CD4-positive, alpha-beta memory T cell (primary cell): ENCODE measurements at places on chromosomes 7 and 10. TPM values are rescaled to one million over a fixed set of nuclear protein-coding genes. Genes with fewer than 3 reads are reported as not detected.
A peak's percentile ranks its signal among the peaks of the same experiment; 100 is the strongest.

ACTR1A gene
- 54.9 TPM for total RNA-seq

- peak; percentile 40 for DNase-seq
These were observed 6.0 kb upstream of the REEP3 start for GRCh38 chr10:63515002-63515763.

SPDYE9 gene
- total RNA-seq, result not detected

- DNase-seq, result no peak
These were observed 37.1 kb downstream of the CPXM2 start for GRCh38 chr10:123854498-123854897.

GSTO1 gene
- 52.8 TPM for total RNA-seq

DNA sequence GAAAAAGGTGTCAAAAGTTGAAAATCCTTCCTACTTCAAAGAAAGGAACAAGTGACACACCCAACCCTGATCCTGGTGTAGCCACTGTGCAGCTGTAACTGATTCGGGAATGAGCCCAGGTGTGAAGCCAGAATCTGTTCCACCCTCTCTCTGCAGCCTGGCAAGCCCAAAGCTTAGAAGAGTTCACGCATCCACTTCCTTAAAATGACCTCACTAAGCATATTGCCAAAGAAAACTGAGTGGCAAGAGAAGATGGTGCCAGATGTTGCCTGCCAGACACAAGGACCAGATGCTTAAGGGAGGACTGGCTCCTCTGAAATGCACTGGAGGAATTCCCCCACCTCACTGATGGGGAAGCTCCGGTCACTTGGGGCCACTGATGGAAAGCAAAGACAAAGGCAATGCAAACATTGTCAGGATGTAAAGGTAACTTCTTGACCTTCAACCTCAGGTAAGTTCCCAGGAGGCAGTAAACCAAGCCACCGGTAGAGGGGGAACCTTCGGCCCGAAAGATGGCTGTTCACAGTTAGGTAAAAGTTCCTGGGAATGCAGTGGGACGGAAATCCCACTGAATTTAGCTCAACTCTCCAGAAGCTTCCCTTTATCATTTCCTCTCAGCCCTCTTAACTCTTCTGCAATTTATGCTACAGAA is 554.9 kb downstream of the KCNMA1 start:
- no peak for DNase-seq

- no peak for DNase-seq
These were observed 91.6 kb downstream of the DNMBP start for GRCh38 chr10:99917963-99918825.

- DNase-seq, result no peak
These were observed 64.5 kb upstream of the MYL10 start for GRCh38 chr7:101693498-101694091.

- no peak for DNase-seq
These were observed 34.0 kb upstream of the TMEM273 start for GRCh38 chr10:49222170-49222569.

GRCh38 chr7:105163718-105164117 is 149.7 kb downstream of the KMT2E start:
- DNase-seq, result no peak

DNA sequence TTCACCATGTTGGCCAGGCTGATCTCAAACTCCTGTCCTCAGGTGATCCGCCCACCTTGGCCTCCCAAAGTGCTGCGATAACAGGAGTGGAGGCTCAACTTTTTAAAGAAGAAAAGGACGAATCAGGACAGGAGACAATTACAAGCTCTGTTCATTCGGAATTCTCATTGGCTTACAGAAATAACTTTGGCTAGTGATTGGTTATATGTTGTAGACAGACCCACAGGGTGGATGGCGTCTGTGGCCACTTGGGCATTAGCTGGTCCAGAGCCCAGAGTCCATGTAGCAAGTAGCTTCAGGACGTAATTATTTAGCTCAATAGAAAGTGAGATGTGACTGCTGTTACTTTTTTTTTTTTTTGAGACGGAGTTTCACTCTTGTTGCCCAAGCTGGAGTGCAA is 160.5 kb upstream of the TNRC18 start:
- DNase-seq, result no peak

DNA sequence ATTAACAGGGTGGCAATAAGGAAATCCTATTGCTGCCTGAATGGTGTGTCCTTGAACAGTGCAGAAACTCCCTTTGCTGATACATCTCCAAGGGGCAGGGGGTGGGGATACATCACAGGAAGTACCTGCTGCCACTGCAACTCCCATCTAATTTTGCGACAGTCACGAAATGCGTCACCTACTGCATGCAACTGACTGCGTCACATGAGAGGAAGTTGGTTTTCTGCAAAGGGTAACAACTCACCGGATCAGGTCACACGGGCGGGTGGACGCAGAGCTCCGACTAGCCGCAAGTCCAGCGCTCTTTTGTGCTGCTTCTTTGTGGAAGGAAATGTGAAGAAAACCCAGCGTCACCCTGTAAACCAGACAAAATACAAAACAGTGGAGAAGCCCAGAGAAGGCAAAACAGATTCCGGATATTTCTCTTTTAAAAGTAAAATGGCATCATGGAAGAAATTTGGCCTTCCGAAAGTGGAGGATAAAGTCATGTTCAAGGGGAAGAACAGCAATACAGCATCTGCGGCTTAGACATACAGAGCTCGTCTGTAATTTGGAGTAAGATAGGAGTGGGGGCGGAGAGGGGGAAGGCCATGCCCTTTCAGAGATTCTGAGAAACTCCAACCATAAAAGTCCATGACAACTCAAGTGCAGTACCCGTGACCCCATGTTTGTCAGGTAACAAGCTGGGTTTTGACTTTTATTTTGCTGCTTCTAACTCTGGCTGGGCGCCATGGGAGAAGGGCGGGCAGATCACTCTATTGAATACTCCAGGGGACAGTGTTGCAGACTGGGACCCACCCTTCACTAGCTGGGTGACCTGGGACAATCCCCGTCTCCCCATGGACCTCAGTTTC is 32.3 kb upstream of the PLEKHS1 start:
- no peak for DNase-seq

C7orf33 gene
- not detected for total RNA-seq

COL28A1 gene
- 0.19 TPM for total RNA-seq

ACTL6B gene
- not detected for total RNA-seq

DNA sequence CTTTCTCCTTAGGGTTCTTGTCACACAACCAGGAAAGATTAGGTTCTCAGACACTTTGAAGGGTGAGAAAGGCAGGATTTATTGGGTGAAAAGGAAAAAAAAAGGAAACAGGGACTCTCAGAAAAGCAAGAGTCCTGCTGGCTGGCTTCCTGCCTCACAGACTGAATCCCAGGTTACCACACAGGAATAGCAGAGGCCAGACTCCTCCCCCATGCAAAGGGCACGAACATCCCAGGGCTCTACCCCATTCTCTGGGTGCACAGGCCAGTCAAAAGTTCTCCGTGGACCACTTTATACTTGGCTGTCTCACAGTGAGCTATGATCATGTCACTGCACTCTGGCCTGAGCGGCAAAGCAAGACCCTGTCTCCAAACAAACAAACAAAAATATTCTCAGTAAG is 42.6 kb downstream of the HOXA1 start:
- DNase-seq, result no peak

FAM107B gene
- total RNA-seq, result 191 TPM

PHYHIPL gene
- total RNA-seq, result not detected

RSU1 gene
- total RNA-seq, result 53.6 TPM

- no peak for DNase-seq
These were observed 906 bp downstream of the DKK1 start for GRCh38 chr10:52314822-52315552.

DNA sequence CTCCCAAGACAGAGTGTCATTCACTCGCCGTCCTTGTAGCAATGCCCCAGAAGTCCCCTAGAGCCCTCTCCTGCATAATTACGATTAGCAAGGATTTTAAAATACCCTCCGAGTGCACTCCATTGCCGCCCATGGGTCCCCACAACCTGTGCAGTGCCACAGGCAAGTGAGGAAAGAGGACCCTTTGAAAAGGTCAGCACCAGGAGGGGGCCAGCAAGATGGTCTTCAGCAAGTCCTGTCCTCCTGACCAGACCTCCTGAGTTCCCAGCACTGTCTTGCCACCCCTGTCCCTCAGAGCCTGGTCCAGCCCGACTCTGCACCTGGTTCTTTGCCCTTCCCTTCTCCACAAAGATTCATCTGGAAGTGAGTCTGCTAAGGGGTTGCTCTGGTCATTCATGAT is 32.1 kb downstream of the CLRN3 start:
- DNase-seq, result no peak

DNA sequence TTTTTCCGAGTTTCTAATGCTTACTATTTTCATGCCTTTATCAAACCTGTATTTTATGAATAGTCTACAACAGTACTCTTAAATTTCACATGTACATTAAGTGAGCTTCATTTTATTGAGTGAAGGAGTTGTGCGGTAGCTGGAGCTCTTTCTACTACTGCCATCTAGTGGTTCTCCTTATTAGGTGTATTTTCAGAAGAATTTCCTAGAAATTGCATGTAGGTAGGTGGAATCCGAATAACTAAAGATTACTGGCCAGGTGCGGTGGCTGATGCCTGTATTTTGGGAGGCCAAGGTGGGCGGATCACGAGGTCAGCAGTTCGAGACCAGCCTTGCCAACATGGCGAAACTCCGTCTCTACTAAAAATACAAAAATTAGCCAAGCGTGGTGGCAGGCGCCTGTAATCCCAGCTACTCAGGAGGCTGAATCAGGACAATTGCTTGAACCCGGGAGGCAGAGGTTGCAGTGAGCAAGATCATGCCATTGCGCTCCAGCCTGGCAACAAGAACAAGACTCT is 38.3 kb downstream of the LRRC72 start:
- peak; percentile 51 for DNase-seq

DNA sequence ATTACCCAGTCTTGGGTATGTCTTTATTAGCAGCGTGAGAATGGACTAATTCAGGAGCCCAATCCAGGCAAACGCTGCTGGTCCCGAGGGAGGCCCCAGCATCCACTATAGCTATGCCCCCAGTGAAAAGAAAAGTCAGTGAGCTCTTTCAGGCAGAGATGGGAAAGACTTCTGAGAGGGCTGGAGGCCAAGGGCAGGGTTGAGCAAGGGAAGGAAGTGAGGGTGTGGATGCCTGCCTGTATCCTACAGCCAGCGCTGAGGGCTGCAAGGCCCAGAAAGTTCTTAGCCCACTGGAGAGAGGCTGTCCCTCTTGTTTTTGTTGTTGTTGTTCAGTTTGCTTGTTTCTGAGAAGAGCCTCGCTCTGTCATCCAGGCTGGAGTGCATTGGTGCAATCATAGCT is 261.6 kb downstream of the ZEB1 start:
- DNase-seq, result no peak

MMRN2 gene
- 0.20 TPM for total RNA-seq

DNA sequence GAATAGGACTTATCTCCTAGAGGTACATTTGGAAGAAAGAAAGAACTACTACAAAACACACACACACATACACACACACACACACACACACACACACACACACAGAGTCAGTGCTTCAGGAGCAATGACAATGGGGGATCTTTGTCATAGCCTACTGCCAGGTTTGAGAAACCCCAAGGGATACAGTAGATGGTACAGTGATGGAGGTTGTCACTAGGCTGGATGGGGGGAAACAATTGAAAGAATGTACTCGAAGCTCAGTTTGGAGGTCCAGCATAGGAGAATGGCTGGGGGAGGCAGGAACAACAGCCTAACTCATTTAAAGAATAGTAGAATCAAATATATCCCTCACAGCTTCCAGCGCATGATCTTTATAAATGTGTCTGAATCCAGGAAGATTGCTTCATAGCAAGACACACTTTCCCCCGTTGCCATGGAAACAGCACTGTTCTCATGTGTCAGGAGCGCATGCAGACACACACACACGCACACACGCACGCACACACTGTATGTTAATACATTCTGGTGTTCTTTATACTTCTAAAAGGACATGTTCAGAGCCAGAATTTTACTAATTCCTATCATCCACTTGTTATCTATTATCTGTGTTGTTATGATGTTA is 32.6 kb upstream of the ZNRF2 start:
- no peak for DNase-seq

GRCh38 chr10:71396711-71397295 is at the start of gene CDH23:
TSS of gene CDH23 (plus strand) at chr10:71396920. CDS start at chr10:71439832, 42,912 bp downstream.
- DNase-seq, result no peak

- DNase-seq, result no peak
These were observed 17.1 kb upstream of the DDX21 start for GRCh38 chr10:68938884-68939283.

GRCh38 chr7:28858895-28859294 is 99.2 kb downstream of the TRIL start:
- no peak for DNase-seq

GRCh38 chr10:62805231-62806099 is 945 bp downstream of the ADO start:
- no peak for DNase-seq

GRCh38 chr10:117972168-117972837 is 74.4 kb downstream of the RAB11FIP2 start:
- DNase-seq, result no peak

- DNase-seq, result no peak
These were observed 269.1 kb downstream of the ZMYND11 start for GRCh38 chr10:404346-404745.

ADIRF gene
- total RNA-seq, result not detected

LRIT1 gene
- total RNA-seq, result not detected

SH2D4B gene
- 0.17 TPM for total RNA-seq

DNA sequence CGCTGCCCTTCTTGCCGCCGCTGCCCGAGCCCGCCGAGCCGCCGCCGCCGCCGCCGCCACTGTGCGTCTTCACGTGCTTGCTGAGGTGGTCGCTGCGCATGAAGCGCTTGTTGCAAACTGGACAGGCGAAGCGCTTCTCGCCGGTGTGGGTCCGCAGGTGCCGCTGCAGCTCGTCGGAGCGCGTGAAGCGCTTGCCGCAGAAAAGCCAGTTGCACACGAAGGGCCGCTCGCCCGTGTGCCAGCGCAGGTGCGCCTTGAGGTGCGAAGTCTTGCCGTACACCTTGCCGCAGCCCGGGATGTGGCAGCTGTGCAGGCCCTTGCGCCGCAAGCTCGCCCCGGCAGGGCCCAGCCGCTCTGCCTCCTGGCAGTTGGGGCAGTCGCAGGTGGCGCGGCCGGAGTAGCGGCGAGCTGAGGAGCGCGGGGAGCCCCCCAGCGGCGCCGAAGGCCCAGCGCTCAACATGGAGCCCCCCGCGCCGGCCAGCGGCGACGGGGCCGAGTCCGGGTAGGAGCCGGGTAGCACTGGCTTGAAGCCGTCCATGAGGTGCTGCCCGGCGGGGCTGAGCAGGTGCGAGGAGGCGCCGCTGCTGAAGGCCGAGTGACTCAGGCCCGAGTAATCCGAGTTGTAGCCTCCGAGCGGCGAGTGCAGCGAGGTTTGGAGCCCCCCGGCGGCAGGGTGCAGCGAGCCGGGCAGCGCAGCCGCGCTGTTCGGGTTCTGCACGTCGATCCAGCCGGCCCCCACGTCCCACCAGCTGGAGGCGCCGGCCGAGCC is 2.1 kb downstream of the SP8 start:
- no peak for DNase-seq

GRCh38 chr10:75129537-75129936 is 18.1 kb downstream of the SAMD8 start:
- DNase-seq, result no peak

GRCh38 chr7:56097700-56098099 is 4.9 kb upstream of the PHKG1 start:
- DNase-seq, result no peak

GRCh38 chr7:28677668-28678067 is 265.4 kb downstream of the CREB5 start:
- DNase-seq, result no peak
